Stimulated activated CD4-positive, alpha-beta T cell treated with anti-CD3 and anti-CD28 coated beads, Interleukin-1b, Interleukin-23, amount 100 ng/mL, for 24 hours (primary cell): ENCODE measurements at places on chromosomes 12 and 14.
A peak's percentile ranks its signal among the peaks of the same experiment; 100 is the strongest.

DNA sequence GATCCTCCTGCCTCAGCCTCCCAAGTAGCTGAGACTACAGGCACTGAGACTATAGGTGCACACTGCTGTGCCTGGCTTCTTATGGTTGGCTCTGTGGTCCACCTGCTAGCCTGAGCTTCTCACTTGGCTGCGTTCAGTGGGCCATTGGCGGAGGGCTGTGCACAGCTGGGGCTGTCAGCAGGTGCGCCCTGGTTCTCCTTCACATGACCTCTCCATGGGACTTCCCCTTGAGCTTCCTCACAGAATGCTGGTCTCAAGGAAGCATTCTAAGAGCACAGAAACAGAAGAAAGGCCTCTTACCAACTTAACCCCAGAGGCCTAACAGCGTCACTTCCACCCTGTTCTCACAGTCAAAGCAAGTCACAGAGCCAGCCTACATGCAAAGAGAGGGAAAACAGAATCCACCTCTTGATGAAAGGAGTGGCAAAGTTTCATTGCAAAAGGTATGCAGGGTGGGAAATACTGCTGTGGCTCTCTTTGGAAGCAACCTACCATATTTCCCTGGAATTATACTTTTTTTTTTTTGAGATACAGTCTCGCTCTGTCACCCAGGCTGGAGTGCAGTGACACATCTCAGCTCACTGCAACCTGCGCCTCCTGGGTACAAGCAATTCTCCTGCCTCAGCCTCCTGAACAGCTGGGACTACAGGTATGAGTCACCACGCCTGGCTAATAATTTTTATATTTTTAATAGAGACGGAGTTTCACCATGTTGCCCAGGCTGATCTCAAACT lies 9.3 kb downstream of the RILPL2 start:
- DNase-seq = no peak

- no peak for DNase-seq
Measured at GRCh38 chr12:111211910-111212757, 156.8 kb downstream of the PHETA1 start.

GRCh38 chr12:63325757-63326156 lies 174.8 kb upstream of the AVPR1A start:
- no peak for DNase-seq

GRCh38 chr14:101125719-101126651 lies 222.5 kb upstream of the RTL1 start:
- DNase-seq = no peak

DNA sequence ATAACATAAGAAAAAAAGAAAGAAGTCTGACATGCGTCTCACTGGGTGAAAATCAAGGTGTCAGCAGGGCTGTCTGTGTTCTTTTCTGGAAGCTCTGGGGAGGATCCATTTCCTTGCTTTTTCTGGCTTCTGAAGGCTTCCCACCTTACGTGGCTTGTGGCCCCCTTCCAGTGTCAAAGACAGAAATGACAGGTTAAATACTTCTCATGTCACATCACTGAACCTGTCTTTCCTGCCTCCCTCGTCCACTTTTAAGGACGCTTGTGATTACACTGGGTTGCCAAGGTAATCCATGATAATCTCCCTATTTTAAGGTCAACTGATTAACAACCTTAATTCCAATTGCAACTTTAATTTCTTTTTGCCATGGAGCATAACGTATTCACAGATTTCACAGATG lies 4.6 kb upstream of the PHC1 start:
- DNase-seq = no peak

DNA sequence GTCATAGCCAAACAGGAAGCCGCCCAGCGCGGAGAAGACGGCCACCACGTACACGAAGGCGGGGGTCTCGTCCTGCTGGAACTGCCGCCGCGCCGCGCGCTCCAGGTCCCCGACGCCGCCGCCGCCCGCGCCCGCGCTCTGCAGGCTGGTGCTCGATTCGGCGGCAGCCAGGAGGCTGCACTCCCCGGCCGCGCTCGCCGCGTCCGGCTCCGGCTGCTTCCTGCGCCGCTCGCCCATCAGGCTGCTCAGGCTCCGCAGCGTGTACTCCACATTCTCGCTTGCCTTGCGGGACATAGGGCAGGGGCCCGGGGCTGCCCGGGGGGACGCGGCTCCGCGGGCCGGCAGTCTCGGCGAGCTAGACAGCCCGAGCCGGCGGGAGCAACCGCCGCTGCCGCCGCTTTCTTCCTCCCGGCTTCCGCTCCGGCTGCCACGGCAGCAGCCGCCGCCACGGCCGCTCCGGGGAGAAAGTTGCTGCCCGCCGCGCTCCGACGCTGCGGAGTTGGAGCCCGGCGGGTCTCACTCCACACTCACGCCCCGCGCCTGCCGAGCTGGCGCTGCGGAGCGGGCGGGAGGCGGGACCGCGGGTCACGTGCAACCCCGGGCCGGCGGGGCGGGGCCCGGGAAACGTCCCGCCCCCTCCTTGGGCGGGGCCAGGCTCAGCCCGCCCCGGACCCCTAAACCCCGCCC lies at the start of gene SLC2A13:
Gene SLC2A13 (minus strand): TSS at position 567 of the 687 bp plus-strand sequence. CDS start 273 bp downstream, at position 294.
- DNase-seq = peak; percentile 55

- no peak for DNase-seq
Measured at GRCh38 chr14:81206115-81206514, 14.6 kb downstream of the GTF2A1 start.

- DNase-seq = no peak
Measured at GRCh38 chr14:100587086-100587762, at the start of gene BEGAIN. Gene BEGAIN, minus strand, starts transcription at chr14:100587417. Its CDS starts 127 bp downstream, at chr14:100587290.

- no peak for DNase-seq
Measured at GRCh38 chr12:92078167-92079053, 67.2 kb downstream of the BTG1 start.

GRCh38 chr12:113392988-113393579 lies 10.6 kb downstream of the SDS start:
- no peak for DNase-seq

GRCh38 chr12:51028126-51028812 lies 2.1 kb upstream of the SLC11A2 start:
- no peak for DNase-seq

- no peak for DNase-seq
Measured at GRCh38 chr12:124028555-124028925, 55.5 kb downstream of the ZNF664 start.

- DNase-seq = no peak
Measured at GRCh38 chr12:12891881-12892355, 556 bp downstream of the GPRC5A start.

GRCh38 chr12:75854681-75855309 lies 176.8 kb downstream of the PHLDA1 start:
- DNase-seq = no peak

DNA sequence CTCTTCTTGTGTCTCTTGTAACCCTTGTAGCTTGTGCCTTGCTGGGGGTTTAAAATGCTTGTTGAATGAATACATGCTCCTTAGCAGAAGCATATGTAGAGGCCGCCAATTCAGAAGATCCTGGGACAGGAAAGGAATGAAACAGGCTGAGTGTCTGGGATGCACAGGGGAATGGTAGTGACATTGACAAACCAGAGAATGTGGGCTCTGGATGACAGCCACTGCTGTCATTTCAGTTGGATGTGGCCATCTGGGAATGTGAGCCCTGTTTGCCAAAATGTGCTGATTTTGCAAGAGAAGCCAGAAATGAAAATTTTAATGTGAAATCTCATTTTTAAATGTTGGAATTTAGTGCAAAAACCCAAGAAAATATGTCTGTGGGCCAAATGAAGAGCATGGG lies 136.8 kb downstream of the DACT1 start:
- DNase-seq = no peak

DNA sequence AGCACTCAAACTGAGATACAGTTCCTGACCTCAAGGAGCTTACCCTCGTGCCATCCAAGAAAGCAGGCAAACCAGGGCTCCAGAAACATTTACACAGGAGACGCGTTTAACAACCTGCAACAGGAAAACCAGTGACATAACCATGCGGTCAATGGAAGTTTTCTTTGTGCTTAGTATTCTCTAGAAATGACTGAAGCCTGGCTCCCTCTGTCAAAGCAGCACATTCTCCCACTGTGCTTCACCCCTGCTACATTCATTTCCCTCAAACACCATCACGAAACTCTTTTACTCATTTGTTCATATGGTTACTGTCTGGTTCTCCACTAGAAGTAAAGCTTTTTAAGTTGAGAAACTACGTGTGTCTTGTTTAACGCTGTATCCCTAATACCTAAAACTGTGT lies 161.3 kb upstream of the CCND2 start:
- DNase-seq = no peak

DNA sequence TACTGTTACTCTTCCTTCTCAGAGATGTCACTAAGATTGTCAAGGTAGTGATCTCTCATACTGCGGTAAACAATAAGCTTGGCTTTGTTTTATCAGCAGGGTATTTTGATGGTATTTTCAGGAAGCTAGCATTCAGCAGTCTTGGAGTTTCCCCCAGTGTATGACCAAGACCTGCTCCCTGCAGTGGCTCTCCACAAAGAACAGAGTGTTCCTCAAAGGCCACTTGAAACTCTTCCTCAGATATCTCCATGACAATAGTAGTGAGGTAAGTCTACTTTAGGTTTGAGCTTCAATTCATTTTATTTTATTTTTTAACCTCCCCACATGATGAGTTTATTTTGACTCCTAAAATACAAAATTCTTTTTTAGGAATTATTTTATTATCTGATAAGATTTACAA lies 74.0 kb upstream of the G2E3 start:
- DNase-seq = no peak

DNA sequence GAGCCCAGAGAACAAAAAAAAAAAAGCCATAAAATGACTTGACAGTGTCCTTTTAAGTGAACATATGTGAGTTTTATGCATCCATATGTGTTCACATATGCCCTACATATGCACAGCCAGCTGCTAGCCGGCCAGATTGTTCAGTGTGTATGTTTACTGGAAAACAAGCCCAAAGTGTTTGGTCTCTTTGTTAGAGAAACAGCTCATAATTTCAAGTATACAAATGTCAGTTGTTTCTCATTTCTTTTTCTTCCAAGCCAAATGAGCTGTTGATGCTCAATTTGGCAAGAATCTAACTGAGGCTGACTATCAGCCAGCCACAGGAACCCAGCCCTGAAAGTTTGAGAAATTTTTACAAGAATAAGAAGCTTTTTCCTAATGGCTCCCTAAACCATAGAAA lies 60.8 kb upstream of the TSPAN8 start:
- no peak for DNase-seq

- DNase-seq = no peak
Measured at GRCh38 chr12:57343703-57344378, 87.0 kb downstream of the R3HDM2 start.

GRCh38 chr14:53368711-53369201 lies 215.6 kb upstream of the DDHD1 start:
- DNase-seq = no peak

DNA sequence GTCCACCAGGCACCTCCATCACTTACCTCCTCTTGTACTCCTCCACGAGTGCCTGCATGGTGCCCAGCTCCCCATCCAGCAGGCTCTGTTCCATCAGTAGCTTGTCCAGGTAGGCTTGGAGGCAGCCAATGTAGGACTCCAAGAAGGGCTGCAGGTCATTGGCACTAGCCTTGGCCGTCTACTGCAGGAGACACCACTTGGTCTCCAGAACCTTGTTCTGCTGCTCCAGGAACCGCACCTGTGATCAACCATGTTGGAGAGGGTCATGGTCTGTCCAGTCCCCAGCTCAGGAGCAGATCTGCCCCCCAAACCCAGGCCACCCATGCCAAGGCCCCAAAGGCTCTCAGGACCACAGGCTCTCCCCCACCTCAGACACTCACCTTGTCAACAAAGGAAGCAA lies 23.9 kb downstream of the KRT76 start:
- no peak for DNase-seq

DNA sequence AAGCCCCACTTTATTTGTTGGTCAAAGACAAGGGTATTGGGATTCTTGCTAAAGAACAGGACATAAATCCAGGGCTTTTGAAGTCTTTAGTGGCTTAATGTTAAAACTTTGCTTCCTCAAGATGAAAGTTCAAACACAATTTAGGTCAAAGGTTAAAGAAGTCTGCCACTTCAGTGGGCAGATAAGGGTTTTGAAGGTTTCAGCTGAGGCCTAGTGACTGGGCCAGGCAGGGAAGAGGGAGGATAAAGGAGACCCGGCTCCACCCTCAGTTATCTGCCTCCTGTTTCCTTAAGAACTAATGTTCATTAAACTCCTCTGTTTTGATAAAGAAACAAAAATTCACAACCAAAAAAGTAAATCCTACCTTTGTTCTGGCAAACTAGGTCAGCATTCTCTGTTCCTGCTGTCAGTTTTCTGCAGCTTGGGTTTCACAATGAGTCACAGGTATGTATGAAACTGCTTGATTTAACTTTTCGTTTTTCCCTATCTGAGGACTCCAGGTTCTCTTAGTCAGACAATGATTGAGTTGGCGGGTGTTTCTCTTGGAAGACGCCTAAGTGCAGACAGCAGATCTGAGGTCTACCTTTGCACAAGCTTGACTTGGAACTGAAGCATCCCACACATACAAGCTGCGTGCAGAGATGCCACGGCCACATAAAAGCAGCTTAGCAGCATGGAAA lies 208.3 kb downstream of the EXOC5 start:
- DNase-seq = peak; percentile 13

GRCh38 chr12:101470939-101471338 lies 4.2 kb upstream of the SPIC start:
- DNase-seq = no peak

DNA sequence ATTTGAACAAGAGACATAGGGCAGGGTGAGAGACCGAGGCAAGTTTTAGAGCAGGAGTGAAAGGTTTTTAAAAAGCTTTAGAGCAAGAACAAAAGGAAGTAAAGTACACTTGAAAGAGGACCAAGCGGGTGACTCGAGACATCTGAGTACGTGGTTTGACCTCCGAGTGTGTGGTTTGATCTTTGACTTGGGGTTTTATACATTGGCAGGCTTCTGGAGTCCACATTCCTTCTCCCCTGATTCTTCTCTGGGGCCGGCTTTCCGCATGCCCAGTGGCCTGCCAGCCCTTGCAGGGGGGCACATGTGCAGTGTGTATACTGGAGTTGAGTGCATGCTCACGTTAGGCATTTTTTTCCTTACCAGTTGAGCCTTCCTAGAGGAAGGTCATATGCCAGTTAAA lies 96.3 kb downstream of the SLC15A4 start:
- DNase-seq = no peak

DNA sequence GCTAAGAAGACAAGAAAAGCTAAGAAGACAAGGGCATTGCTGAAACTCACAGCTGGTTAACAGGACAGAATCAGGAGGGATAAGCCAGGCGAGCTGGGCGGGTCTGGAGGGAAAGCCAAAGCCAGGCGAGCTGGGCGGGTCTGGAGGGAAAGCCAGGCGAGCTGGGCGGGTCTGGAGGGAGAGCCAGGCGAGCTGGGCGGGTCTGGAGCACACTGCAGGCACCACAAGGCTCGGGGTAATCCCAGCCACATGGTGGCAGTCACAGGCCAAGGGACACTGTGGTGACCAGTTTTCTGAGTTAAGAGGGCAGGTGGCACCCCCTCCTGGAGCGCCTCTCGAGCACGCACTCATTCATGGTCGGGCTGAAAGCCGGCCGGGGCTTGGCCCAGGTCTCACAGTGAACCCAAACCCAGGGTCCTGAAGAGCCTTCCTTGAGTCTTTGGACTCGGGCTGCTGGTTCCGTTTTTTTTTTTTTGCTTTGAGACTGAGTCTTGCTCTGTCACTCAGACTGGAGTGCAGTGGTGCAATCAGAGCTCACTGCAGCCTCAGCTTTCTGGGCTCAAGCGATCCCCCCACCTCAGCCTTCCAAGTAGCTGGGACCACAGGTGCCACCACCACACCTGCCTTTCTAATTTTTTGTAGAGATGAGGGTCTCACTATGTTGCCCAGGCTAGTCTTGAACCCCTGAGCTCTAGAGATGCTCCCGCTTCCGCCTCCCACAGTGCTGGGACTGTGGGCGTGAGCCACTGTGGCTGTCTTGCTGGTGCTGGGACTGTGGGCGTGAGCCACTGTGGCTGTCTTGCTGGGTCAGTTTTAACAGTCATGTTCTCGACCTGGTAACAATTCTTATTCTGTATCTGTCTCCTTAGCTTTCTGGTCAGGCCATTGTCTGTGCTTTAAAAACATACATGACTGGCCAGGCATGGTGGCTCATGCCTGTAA lies 40.2 kb downstream of the HSP90AA1 start:
- DNase-seq = no peak
